ENCODE measurements at places on chromosomes 1 and 21. TPM values are rescaled to one million over a fixed set of nuclear protein-coding genes. Genes with fewer than 3 reads are reported as not detected.

- no peak for DNase-seq
Measured at GRCh38 chr1:48853006-48853405, 76.3 kb upstream of the BEND5 start.

DNA sequence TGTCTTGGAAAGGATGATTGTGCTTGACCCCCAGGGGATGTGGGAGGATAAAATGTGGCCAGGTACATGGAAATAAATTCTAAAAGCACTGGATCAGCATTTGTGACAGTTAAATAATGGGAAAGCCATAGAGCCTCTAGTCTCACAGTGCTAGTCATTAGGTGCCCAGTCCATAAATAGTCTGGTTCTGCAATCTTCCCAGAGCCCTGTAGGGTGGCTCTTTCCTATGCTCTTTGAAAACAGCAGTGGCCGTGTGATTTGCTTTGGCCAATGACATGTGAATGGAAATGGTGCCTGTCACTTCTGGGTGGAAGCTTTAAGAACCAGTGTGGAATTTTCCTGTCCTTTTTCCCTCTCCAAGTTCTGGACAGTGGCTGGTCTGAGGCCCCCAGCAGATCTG, 113.2 kb downstream of the TRABD2B start:
- DNase-seq, result no peak

- DNase-seq, result no peak
Measured at GRCh38 chr1:221567859-221568507, 173.9 kb downstream of the DUSP10 start.

- no peak for DNase-seq
Measured at GRCh38 chr1:18134324-18135046, 26.9 kb downstream of the IGSF21 start.

- peak; percentile 97 for DNase-seq
Measured at GRCh38 chr1:999725-1000356, at the start of gene HES4. Gene HES4, minus strand, starts transcription at chr1:1000097. Its CDS starts 124 bp downstream, at chr1:999973.

- no peak for DNase-seq
Measured at GRCh38 chr1:30164693-30165092, 558.7 kb downstream of the MATN1 start.

GRCh38 chr1:85911742-85912141, 203.5 kb upstream of the ZNHIT6 start:
- no peak for DNase-seq

GRCh38 chr1:157371826-157372225, 180.5 kb downstream of the FCRL5 start:
- no peak for DNase-seq

DNA sequence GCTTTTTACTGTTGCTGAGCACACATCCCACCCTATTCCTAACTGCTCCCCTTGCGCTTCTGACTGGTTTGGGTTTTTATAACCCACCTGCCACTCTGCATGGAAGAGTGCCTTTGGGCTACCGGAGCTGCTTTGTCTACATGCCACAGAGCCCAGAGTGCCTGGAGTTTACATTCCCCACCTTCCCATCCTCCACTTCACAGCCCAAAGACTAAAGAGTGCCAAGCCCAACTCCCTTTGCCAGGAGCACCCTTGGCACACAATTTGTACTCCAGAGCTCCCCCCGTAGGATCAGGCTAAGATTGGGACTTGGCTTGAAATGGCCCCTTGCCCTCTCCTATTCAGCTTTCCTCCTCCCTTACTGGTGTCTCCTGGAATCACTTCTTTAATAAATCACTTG, 63.3 kb downstream of the LHX9 start:
- DNase-seq, result no peak

DNA sequence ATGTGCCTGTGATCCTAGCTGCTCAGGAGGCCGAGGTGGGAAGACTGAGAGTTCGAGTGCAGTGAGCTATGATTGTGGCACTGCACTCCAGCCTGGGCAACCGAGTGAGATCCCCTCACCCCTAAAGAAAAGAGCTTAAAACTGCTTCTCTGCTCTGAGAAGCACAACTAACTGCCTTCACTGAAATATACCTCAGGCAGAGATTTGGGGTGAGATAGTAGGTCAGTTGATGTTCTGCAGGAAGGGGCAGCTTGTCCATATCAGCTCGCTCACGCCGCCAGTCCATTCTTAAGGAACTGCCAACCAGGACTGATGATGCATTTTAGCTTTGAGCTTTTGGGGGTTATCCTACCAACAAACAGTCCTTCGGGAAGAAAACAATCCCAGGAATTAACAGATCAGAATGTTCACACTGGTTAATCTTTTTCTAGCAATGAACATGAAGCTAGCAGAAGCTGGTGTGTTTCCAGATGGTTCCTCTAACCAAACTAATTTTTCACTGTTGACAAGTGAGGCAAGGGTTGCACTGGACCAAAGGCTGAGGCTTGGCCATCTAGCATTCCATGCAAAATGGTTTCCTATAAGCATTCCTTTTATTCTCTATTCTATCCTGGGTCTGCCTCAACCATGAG, 31.6 kb downstream of the LHX4 start:
- no peak for DNase-seq

- DNase-seq, result no peak
Measured at GRCh38 chr21:44590311-44590721, 2.0 kb downstream of the KRTAP10-6 start.

The ASPM gene
- total RNA-seq, result 0.91 TPM

The DNAJC28 gene
- total RNA-seq, result 6.0 TPM

The NHLH1 gene
- not detected for total RNA-seq

The FYB2 gene
- 0.62 TPM for total RNA-seq

The SLAMF9 gene
- total RNA-seq, result not detected

Measured in right cardiac atrium (tissue), 5 donors.